GM13976 (cell line): ENCODE measurements at places on chromosomes 5 and 9.

DNA sequence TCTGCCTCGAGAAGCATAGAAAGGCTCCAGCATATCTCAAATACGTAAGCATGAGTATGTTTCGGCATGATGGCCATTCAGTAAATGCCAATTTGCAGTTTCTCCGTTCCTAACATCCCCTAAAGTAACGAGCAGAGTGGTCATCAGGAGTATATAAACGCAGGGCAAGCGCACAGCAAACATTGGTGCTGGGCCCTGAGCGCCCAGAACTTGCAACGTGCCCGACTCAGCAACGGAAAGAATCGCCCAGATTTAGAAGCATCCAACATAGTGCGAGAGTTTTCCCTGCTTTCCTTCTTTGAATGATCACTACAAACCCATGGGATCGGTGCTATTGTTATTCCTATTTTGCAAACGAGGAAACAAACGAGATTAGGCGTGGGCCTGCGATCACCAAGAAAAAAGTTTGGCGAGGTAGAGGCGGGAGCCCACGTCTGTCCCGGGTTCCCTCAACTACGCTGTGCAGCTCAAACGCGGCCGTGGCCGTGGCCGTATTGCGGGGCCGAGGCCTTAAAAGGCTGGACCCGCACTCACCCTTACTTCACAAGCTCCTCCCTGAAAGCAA, 505 bp downstream of the RPS14 start:
- DNase-seq = no peak

- DNase-seq = no peak
Observed at GRCh38 chr9:99782962-99783718, 38.5 kb upstream of the NR4A3 start.

DNA sequence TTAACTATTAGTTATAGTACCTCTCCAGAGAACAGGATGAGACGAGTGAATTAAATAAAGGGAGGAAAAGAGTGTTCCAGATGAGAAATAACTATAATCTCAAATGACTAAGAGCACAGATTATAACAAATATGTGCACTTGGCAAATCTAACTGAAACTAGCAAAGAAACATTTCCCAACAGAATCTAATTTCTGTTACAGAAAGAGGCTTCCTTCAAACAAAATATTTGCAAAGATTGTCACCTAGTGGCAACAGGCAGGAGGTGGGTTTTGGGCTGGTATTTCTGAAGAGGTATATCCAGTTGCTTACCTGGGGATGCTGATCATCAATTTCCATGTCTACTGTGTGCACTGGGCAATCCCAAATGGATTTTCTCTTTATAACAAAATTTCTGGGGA, 5.6 kb upstream of the SPDL1 start:
- DNase-seq = no peak

DNA sequence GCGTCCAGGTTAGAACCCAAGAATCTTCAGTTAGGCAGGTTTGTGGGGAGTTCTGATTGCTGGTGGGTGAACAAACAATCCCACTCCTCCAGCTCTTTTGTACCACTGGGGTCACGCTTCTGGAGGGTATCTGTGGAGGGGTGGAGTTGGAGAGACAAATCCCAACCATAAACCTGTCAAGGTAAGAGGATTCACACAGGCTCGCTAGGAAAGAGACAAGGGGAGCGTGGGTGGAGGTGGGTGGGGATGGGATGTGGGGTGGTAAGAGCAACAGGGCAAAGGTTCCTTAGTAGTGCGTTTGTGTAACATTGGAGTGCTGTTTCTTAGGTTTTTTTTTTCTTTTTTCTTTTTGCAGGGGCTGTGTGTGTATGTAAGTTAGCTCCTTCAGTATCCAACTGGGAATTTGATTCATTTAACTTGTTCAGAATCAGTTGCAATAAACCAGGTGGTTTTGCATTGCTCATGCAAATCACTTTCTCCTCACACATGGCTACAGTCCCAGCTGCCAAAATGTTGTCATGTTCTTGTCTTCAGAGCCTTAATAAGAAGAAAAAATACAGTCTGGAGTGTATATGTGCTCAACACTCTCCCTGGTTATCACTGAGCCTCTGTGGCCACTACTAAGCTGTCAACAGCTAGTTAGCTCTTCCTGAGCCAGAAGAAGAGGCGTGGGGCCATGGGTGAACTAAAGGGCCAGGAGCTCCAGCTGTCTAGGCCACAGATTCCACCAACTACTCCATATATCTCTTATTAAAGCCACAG, 164.0 kb upstream of the RAD23B start:
- DNase-seq = no peak

DNA sequence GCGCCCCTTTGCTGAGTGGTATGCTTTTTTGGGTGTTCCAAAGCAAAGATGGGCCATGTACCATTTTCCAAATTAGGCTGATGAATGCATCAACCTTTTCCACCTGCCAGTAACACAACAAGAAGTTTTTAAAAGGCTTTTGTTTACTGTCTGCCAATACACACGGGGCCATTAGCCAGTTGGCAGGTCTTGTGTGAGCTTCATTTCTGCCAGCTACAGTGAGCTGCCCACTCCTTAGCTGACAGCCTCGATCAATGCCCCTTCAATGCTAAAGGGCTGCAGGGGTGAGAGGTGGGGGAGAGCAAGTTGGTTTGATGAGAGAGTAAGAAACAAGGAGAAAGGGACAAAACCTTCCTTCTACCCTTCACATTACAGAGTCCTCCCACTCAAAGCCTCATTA, 128.7 kb downstream of the C5orf15 start:
- DNase-seq = no peak

- no peak for DNase-seq
Observed at GRCh38 chr5:135750506-135750905, 84.0 kb upstream of the SLC25A48 start.

DNA sequence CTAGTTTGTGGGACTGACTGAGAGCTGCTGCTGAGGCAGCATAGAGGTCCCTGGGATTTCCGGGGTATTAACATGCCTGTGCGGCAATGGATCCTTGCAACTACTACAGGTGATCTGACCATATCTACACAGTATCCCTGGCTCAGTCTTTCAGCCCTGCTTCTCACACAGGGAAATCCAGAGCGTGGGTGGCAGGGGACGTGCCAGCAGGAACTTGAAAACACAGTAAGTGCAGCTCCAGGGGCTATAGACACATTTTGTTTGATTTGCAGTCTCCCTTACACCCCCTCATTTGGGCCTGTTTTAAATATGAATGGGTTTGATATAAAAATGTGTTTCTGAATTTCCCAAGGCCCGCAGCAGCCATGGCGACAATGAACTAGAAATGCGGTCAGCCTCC, 209.5 kb downstream of the DCP2 start:
- no peak for DNase-seq

- DNase-seq = no peak
Observed at GRCh38 chr9:16708656-16709435, 161.6 kb downstream of the BNC2 start.

DNA sequence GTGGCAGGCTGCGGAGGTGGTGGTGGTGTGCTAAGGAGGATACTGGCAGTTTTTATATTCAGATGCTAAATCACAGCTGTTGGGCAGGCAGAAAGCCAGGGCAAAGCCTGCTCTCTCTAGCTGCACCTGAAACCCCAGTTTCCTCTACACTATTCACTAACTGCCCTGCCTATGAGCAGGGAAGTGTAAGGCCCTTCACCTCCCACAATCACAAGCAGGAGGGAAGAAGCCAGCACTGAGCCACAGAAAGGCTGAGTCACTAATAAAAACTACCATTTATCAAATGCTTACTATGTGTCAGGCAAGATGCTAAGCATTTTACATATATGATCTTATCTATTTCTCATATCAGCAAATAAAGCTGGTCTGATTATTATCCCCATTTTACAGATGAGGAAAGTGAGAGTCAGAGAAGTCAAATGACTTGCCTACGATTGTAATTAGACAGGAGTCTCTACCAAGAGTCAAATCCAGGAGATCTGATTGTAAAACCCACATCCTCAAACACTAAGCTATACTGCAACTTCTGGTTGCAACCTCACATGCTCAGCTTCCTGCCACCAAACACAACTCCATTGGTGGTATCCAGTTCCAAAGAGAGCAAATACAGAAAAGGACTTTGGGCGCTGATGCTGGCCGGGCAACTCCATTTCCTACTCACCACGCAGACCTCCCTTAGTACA, 17.7 kb upstream of the IL6ST start:
- no peak for DNase-seq

- DNase-seq = no peak
Observed at GRCh38 chr5:150488519-150489359, 19.2 kb upstream of the NDST1 start.

GRCh38 chr9:72898360-72898759, 54.5 kb downstream of the ALDH1A1 start:
- no peak for DNase-seq

- no peak for DNase-seq
Observed at GRCh38 chr9:34611251-34611810, 566 bp downstream of the RPP25L start.

DNA sequence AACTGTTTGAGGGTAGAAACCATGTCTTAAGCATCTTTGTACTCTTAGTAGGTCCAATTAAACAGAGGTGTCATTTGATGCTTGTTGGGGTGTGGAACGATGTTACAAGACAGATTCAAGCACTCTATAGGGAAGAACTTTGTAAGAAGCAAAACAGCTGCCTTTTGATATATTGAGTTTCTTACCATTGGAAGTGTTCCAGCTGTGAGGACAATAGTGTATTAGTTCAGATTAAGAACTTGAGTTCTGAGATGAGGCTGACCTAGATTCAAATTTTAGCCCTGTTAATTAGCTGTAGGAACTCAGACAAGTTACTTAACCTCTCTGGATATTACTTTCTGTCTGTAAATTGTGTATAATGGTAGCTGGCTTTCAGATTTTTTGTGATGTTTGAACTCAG, 19.6 kb upstream of the ZNF462 start:
- no peak for DNase-seq

DNA sequence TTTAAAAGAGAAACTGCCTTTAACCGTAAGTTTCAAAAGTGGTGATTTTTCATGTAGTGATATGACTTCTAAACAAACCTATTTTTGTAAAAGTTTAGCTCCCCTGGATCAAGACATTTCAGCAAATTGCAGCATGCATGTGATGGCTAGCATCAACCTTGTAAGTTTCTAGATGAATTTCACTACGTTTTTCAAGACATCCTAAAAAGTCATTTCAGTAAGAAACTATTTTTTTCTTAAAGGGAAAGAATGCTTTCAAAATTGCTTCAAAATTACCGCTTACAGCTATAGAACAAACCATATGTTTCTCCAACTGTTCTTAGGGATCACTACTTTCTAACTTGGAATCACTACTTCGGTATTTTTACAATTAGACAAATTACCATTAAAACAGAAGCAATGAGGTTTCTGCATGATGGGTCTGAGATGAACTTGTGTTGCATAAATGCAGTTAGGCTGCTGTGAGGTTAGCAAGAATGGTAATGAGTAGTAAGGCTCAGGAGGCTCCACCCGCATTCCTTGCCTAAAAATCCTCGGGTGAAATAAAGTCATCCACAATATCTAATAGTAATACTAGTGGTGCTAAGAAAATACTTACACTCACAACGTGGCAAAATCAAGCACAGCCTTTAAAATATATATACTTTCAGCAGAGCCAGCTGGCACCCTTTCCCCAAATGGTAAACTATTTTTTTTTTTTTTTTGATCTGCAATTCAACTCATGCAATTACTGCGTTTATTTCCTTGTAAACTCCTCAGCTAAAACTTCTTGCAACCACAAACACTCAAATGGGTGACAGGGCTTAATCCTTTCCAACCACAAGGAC, 53.8 kb downstream of the CDC14B start:
- no peak for DNase-seq
